Renal cortical epithelial cell (primary cell): ENCODE measurements at places on chromosomes 7 and 10. TPM values are rescaled to one million over a fixed set of nuclear protein-coding genes. Genes with fewer than 3 reads are reported as not detected.

- no peak for DNase-seq
These were observed 61.3 kb upstream of the DNAAF5 start for GRCh38 chr7:664997-665735.

TRIM73 gene
- 0.35 and 1.2 TPM in 2 replicates for total RNA-seq

MYO1G gene
- total RNA-seq: not detected in 2 replicates

RALA gene
- 29.3 and 43.6 TPM in 2 replicates for total RNA-seq

CRTAC1 gene
- total RNA-seq: 0.17 and 23.9 TPM in 2 replicates

- no peak for DNase-seq
These were observed 13.8 kb downstream of the GPNMB start for GRCh38 chr7:23260371-23260770.

GRCh38 chr10:86265895-86266259 lies 100.7 kb downstream of the GRID1 start:
- DNase-seq: no peak

GRCh38 chr7:141113131-141113530 lies 39.3 kb downstream of the TMEM178B start:
- no peak for DNase-seq

GRCh38 chr7:77899516-77899915 lies 100.9 kb downstream of the PHTF2 start:
- DNase-seq: no peak

- no peak for DNase-seq
These were observed 83.5 kb upstream of the NPY start for GRCh38 chr7:24200407-24200966.

GRCh38 chr7:49119706-49120105 lies 195.4 kb downstream of the CDC14C start:
- no peak for DNase-seq

GRCh38 chr10:3325954-3326750 lies 153.6 kb upstream of the PITRM1 start:
- no peak for DNase-seq

DNA sequence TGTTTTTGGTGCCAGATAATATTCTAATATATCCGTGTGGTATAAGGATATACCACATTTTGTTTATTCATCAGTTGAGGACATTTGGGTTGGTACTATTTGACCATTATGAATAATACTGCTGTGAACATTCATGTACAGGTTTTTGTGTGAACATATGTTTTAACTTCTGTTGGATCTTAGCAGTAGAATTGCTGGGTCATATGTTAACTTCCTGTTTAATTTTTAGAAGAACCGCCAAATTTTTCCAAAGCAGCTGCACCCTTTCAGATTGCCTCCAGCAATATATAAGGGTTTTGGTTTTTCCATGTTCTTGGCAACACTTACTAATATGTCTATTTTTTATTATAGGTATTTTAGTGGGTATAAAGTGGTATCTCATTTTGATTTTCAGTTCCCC lies 22.8 kb downstream of the VPS26A start:
- no peak for DNase-seq

CPN1 gene
- total RNA-seq: not detected in 2 replicates

- DNase-seq: no peak
These were observed 376.1 kb downstream of the PLXNA4 start for GRCh38 chr7:132200141-132200540.

DNA sequence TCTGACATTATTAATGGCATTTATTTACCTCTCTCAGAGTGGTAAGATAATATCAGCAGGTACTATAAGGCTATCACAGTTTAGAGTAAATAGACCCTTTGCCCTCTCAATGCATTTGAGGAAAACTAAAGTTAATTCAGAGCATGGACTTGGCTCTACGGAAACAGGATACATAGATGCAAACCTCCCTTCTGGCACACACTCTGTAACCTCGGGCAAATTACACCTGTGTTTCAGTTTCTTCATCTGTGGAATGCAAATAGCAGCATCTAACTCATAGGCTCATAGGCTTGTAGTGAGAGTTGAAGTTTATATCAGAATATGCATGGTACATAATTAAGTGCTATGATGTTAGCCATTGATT lies 5.6 kb downstream of the RAPGEF5 start:
- no peak for DNase-seq
